Adipocyte (in vitro differentiated cells): ENCODE measurements at places on chromosomes 2 and 18.

GRCh38 chr18:45090526-45091140 lies 409.9 kb downstream of the SETBP1 start:
- DNase-seq = no peak

DNA sequence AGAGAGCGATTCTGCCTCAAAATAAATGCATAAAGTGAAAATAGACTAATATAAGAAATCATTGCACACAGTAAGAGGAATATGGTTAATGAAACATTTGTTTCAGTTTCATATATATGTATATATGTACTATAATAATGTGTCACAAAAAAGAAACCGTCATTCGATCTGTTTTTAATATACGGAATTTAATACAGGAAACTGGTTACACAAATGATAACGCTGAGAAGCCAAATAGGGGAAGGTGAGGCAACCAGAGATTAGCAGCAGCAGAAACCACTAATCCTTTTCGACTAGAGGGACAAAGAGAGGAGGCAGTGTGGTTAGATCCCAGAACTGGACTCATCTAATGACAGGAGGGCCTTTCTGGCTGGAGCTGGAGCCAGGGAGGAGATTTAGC lies 64.2 kb upstream of the GREB1L start:
- no peak for DNase-seq

GRCh38 chr2:21650569-21650968 lies 526.8 kb downstream of the TDRD15 start:
- DNase-seq = no peak

- no peak for DNase-seq
Observed at GRCh38 chr2:24658531-24659202, 134.5 kb downstream of the PTRHD1 start.

DNA sequence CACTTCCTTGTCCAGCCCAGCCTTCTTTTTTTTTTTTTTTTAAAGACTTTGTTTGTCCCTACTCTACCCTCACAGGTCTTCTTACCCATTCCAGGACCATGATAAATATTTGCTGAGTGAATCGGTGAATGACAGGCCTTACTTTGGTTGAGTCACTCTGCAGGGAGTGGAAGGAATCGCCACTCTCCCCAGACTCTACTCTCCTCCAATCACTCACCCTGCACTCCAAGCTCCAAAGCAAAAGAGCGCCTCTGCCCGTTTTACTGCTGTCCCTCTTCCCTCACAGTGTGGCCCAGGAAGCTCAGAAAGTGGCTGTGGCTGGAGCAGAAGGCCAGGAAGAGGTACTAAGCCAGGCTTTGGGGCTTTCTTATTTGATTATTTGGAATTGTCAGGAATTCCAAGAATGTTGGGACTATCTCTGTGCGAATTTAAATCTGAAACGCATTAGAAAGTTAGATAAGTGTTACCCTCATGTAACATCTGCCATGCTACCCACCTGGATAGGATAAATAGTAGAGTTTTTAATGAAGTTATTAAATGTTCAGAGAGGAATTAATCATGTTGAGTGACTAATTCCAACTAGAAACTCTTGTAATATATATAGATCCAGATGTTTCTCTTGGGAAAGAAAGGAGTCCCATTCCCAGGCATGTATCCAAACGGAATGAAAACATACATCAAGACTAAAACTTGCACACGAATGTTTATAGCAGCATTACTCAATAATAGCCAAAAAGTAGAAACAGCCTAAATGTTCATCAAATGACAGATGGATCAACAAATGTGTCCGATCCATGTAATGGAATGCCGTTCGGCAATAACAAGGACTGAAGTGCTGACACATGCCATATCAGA lies 43.0 kb upstream of the CHMP1B start:
- DNase-seq = no peak

DNA sequence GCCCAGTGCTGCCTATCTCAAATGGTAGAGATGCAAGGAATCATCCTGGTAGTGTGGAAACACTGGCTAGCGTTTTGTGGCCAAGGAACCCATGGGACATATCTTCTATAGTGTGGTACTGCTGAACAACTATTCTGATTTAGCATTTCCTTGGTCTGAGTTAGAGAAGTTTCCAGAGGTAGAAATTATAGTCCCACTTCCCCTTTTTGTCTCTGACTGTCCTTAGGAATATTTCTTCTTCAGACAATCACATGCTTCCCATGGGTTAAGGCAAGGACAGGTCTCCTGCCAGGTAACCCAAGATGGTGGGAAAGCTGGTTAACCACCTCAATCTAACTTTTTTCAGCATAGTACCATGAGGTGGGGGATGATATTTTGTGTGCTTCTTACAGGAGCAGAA lies 729.5 kb upstream of the LRRTM4 start:
- DNase-seq = no peak

DNA sequence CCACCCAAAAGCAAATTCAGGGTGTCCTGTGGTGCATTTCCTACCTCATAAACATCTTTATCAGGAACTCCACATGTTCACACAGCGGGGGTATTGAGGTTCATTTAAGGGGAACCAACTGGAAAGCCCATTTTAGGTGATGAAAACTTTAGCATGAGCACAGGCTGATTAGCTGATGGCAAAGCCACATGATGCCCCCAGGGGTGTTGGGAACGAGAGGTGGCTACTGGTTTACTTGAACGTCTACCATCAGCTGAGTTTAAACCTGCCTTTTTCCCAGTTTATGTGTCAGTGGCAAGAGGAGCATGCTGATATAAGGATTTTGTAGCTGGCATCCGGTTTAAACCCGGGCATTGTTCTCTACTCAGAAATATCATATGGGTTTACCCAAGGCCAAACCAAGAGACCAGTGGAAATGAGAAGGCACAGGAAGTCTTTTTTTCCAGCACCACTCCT lies 54.5 kb upstream of the UPP2 start:
- DNase-seq = no peak

GRCh38 chr2:235723811-235724465 lies 230.1 kb downstream of the AGAP1 start:
- no peak for DNase-seq

- DNase-seq = no peak
Observed at GRCh38 chr2:232449964-232450363, 6.0 kb upstream of the ALPI start.

DNA sequence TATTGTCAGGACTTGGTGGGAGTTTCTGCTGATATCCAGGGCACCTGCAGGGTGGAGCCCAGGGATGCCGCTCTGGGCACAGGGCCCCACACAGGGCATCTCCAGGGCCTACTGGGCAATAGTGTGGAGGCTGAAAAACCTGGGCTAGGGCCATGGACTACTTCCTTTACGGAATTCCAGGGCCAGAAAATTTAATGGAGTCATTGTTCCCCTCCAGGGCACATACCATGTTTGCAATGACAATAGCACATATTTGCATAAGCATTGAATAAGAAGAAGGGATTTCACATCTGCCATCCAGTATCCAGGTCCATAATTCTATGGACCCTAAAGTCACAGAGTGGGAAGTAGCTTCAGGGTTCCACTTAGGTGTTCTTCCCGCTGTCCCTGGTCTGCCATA lies 103.8 kb upstream of the TPO start:
- no peak for DNase-seq

DNA sequence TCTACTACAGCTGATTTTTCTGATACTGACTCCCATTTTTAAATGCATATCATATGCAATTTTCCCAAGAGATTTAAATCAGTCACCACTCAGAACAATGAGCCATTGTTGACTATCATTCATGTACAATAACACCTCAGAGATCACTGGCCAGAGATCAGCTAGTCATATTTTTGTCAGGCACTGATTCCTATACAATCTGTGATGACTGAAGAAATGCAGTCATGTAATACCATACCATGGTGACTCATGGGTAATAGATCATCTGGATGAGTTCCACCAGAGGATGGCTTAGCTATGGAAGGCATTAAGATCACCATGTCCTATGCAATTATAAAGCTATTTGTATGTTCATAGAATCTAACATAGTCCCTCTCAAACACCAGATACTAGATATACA lies 285.7 kb upstream of the DCC start:
- no peak for DNase-seq

DNA sequence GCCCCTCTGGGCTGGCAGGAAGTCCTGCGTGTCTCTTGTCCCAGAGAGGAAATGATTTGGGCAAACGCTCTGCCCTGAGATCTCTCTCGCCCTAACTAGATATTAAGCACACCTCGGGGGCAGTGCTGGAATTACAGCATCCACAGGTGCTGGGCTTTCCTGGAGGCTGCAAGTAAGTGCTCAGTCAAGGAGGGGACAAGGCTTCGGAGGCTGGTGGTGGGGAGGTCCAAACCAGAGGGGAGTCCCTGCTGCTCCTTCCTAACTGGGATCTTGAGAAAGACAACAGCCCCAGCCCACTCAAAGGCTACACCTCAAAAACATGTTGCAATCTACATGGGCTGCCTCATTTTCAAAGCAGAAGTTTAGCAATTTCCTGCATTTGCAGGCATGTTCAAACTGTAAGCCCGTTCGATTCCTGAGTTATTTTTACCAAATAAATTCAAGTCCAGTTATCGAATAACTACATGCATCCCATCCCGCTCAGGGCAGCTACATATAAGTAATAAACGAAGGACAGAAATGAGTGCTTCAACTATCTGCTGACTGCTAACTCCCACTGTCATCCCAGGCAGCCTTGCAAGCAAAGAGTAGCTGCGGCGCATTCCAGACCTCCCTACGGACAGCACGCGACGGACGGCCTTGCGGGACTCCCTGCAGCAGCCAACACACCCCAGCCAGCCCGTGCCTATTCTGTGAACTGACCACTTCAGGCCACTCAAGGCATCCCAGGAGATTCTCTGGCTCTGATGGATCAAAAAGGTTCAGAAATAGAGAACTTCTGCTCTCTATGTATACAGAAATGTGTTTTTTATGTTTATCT lies 27.5 kb downstream of the ZNF516 start:
- peak; percentile 46 for DNase-seq

DNA sequence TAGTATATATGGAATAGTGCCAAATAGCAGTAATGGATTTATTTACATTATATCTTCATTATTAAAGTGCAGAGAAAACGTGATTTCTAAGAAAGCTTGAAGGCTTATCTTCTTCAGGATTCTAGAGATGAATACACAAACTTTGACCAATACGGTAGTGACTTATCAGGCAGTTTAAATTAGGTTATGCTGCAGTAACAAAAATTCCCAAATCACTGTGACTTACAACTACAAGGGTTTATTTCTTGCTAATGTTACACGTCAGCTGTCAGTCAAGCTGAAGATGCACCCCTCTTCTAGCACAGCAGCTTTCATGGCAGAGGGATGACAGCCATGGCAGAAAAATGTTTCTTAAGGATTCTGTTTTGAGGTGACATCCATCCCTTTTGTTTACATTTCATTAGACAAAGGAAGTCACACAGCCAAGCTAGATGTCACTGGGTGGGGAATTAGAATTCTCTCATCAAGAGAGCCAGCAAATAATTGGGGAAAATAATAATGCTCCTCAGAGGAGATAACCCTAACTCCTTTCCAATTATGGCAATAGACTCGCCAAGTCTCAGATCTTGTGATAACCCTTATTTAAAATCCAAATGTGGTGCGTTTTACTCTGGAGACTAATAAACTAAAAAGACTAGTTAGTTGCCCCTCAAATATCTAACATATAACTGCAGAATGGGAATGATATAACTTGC lies 268.3 kb upstream of the CYP26B1 start:
- DNase-seq = no peak

DNA sequence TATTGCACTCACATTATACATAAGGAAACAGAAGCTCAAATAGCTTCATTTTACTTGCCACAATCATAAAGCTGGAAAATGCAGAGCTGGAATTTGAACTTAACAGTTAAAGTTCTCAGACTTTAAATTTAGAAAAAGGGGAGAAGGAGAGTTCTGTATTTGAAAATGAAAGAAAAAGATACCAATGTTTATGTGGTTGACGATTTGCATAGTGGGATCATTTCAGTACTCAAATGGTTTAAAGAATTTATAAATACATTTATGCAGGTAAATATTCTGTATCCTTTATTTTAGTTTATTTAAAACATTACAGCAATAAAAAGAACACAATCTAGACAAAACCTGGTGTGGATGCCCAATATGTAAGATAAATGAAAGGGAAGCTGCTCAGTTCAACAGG lies 25.5 kb upstream of the STAT4 start:
- no peak for DNase-seq

DNA sequence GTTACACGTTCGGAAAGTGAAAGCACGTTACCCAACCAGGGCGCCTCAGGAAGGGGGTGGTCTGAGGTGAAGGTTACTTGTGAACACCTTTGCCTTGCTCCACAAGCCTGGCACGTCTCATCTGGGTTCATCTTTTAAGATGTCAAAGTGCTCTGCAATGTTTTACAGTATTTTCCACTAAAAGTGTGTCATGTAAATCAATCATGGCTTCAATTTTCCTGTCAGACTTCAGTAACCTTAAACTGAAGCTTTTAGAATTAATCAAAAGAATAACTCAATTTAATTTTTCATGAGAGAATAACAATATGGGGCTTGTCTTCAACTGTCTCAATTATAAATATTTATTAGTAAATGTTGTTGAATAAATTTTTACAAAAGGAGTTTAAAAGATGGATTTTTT lies 93.3 kb upstream of the FANCL start:
- DNase-seq = no peak

DNA sequence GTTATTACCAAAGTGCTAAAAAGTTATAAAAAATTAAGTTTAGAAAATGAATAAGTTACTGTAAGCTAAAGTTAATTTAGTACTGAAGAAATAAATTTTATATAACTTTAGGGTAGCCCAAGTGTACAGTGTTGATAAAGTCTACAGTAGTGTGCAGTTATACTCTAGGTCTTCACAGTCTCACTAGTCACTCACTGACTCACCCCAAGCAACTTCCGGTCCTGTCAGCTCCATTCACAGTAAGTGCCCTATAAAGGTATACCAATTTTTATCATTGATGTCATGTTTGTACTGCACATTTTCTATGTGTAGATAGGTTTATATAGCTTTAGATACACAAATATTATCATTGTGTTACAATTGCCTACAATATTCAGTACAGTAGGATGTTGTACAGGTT lies 518.3 kb upstream of the PIK3C3 start:
- no peak for DNase-seq

GRCh38 chr2:113124181-113124961 lies 3.0 kb upstream of the IL1RN start:
- DNase-seq = peak; percentile 19

DNA sequence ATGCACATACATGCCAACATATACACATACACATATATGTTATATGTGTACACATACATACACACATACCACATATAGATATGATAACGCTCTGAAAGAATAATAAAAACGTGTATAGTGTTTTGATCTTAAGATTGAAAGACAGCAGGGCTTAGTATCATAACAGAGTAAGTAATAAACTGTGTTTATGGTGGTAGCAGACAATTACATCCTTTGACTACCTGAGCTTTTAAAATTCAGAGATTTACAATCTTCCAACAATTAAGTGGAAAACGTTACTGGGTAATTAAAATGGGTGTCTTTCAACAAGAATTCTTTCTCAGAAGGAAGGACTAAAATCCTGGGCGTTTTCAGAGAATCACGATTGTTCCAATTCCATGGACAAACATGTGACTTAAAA lies 552.4 kb downstream of the EPHA4 start:
- DNase-seq = no peak

- peak; percentile 79 for DNase-seq
Observed at GRCh38 chr2:171524018-171524401, 1.7 kb downstream of the CYBRD1 start.
